ENCODE measurements at places on chromosomes 4 and X.

GRCh38 chr4:54077812-54078211 lies 13.4 kb upstream of the CHIC2 start:
- no peak for DNase-seq

DNA sequence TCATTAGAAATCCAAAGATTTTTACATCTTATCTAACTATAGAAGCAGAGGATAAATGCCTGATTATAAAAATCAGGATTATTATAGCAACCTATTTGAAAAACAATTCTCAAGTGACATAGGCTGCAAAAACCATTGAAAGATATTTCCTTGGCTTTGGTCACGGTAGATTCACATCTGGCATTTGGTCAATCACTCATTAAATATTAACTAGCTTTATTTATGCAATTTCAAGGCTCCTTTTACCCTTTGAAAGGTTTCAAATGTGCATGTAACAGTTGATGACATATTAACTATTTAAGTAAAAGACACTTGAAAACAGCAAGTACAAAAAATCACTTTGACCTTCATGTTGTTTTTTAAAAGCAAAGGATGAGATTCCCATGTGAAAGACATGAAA lies 98.1 kb downstream of the MMRN1 start:
- DNase-seq: peak; percentile 5

DNA sequence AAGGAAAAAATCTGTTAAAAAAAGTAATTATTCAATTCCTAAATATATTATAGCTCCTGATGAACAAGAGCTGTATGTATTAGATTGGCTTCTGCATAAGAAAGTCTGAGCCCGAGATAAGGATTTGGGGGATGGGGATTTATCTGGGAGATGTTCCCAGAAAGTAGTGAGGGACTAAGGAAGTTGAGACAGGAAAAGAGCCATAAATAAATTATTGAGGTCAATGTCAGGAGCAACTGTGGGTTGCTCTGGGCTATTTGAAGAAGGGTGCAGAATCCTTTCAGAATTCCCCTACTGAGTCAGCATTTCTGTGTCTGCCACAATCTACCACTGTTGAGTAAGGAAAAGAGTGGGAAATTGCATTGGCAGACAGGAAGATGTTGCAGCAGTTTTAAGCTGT lies 3.1 kb upstream of the TDO2 start:
- no peak for DNase-seq

- DNase-seq: no peak
These were observed at the start of gene GDPD2 for GRCh38 chrX:70422851-70423341. GDPD2 (plus strand) TSS chrX:70423314; CDS start chrX:70424985, 1,671 bp downstream.

DNA sequence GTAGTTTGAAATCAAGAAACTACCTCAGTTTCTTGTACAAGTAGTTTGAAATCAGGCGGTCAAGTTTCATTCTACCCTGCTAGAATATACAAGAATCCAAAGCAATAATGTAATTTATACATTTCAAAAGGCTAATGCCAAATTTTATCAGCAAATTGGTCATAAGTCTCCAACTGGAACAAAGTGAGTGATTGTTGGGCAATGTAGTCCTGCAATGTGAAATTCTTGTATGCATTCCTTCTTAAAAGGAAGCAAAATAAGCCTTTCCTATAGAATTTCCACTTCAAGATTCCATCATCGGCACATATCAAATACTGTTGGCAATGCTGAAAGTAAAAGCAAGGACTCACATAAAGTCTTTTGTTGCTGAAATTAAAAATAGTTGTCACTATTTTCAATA lies 334.9 kb downstream of the IL1RAPL1 start:
- no peak for DNase-seq

DNA sequence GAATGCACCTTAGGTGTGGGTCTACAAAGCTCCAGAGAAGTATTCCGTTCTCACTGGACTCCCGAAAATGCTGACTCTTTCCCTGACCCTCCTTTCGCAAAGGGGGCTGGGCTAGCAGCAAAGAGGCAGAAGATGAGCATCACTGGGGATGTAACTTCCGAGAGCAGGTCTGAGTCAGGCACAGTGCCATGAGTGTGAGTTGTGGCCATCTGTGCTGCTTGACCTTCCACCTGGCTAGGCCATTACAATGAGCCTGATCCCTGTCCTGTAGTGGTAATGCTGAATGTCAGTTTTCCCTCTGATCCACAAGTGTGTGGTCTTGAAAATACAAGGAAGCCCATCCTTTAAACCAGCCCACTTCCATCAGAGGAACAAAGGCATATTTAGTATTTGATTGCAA lies 479.4 kb downstream of the AFF2 start:
- DNase-seq: no peak

All from NCI-H446 (cell line).